ENCODE measurements at places on chromosomes 13 and 19.

DNA sequence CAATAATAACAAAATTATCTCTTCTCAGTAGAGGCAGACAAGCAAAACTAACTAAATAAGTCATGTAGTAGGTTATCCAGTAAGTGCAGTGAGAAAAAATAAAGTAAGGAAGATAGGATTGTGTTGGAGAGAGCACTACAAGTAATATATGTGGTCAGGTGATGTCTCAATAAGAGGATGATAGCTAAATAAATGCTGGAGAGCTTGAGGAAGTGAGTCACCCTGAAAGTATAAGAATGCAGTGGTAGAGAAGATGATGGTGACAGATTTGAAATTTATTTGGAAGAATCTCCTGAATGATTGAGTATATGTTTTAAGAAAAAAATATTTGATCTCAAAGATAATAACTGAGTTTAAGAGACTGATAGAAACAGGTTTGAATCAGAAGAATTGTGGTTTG, 152.2 kb upstream of the PRR20A start:
- DNase-seq = no peak

GRCh38 chr19:2618611-2619010, 83.9 kb downstream of the GNG7 start:
- peak; percentile 72 for DNase-seq

- no peak for DNase-seq
Measured at GRCh38 chr13:103101901-103102300, 35.7 kb upstream of the SLC10A2 start.

GRCh38 chr13:50993371-50993770, 83.8 kb downstream of the RNASEH2B start:
- no peak for DNase-seq

DNA sequence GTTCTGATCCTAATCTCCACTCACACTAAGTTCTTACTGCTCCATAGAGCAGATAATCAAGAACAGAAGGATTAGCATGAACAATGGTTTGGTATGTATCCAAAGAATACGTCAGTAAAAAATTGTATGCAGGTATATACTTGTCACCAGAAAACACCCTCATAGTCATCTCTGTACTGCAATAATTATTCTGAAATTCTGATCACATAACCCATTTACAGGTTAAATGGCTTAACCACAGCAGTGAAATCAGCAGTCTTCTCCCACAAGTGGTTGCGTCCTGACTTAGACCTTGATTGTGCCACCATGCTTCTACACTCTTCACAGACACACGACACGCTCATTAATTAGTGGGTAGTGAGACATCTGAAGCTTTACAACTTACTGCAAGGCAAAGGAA, 50.9 kb downstream of the LNX2 start:
- DNase-seq = no peak

DNA sequence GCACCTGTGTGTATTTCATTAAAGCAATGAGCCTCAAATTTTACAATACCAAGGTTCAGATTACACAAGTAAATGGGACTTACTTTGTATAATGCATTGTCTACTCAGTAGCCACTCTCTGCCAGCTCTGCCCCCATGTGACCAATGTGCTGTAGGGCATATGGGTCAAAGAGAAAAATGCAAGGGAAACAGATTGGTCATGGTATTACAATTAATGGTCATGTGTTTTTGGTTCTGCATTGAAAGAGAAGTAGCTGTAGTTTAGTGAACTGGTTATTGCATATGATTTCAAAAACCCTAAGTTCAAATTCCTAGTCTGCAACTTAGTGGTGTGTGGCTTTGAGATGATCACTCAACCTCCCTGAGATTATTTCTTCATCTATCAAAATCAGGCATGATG, 545.4 kb downstream of the SUCLA2 start:
- no peak for DNase-seq

DNA sequence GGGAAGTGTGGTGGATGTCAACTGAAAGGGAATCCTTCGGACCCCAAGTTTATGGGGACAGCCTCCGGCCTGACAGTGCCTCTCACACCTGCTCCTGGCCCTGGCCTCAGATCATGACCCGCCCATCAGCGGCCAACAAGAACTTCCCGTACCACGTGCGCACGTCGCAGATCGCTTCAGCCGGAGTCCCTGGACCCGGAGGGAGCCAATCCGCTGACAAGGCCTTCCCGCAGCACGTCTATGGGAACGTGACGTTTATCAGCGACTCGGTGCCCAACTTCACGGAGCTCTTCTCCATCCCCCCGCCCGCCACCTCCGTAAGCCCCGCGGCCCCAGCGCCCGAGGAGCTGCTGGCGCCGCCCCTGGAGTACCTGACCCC, 2.0 kb upstream of the MEGF8 start:
- DNase-seq = no peak

- no peak for DNase-seq
Measured at GRCh38 chr13:28575200-28575599, 80.3 kb upstream of the FLT1 start.

DNA sequence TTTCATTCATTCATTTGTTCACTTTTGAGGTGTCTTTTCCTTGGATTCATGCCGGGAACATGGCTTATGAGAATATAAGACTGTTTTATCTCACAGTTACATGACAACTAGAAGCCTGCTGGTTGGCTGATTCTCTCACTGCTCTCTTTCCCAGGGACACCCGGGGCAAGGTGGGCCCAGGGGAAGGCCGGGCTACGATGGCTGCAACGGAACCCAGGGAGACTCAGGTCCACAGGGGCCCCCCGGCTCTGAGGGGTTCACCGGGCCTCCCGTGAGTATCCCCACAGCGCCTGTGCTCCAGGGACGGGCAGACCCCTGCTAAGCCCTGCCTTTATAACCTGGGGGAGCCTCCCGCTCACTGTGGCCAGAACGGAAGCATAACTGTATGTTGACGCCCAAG, 121.2 kb downstream of the COL4A2 start:
- DNase-seq = no peak

GRCh38 chr13:73261739-73262216, 203.0 kb downstream of the KLF5 start:
- DNase-seq = no peak

DNA sequence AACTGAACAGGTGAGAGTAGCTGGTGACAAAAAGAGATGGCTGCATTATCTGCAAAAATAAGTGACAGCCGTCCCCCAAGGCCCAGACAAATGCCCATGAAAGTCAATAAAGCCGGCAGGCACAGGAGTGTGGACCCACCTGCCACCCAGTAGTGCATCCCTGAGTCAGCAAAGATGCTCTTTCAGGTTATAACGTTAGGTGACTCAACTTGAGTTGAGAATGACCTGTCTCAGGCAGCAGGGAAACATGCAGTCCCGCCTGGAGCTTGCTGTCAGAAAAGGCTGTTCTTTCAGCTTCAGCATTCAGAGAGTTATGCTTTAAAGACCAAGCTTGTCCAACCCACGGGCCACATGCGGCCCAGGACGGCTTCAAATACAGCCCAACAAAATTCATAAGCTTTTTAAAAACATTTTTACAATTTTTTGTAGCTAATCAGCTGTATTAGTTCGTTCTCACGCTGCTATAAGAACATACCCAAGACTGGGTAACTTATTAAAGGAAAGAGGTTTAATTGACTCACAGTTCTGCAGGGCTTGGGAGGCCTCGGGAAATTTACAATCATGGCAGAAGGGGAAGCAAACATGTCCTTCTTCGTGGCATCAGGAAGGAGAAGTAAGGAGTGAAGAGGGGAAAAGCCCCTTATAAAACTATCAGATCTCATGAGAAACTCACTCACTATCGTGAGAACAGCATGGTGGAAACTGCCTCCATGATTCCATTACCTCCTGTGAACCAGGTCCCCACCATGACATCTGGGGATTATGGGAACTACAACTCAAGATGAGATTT, 110.4 kb downstream of the RAB20 start:
- DNase-seq = no peak

- no peak for DNase-seq
Measured at GRCh38 chr13:80989241-80989640, 648.3 kb upstream of the SPRY2 start.

GRCh38 chr13:24894972-24895300, 131.0 kb downstream of the RNF17 start:
- DNase-seq = no peak

- peak; percentile 9 for DNase-seq
Measured at GRCh38 chr19:3285647-3286176, 61.3 kb downstream of the CELF5 start.

- DNase-seq = no peak
Measured at GRCh38 chr13:102040812-102041211, 361.0 kb downstream of the FGF14 start.

GRCh38 chr19:8866344-8866743, 34.2 kb downstream of the MBD3L1 start:
- DNase-seq = no peak

DNA sequence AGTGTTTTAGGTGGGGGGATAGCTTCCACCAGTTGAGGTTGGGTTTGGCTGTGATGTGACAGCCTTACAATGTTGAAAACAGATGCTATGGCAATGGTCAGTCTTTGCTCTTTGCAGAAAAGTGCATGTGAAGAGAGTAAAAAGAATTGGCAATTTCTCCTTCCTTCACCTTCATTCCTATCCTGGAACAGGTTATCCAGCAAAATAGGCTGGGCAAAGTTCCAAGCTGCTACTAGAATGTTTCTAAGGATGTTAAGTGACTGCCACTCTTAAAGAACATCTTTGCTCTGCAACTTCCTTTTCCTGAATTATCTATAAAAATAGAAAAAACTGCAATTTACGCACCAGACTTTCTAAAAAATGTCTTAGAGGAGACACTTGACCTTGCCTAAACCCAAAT, 50.1 kb upstream of the MYCBP2 start:
- DNase-seq = no peak

DNA sequence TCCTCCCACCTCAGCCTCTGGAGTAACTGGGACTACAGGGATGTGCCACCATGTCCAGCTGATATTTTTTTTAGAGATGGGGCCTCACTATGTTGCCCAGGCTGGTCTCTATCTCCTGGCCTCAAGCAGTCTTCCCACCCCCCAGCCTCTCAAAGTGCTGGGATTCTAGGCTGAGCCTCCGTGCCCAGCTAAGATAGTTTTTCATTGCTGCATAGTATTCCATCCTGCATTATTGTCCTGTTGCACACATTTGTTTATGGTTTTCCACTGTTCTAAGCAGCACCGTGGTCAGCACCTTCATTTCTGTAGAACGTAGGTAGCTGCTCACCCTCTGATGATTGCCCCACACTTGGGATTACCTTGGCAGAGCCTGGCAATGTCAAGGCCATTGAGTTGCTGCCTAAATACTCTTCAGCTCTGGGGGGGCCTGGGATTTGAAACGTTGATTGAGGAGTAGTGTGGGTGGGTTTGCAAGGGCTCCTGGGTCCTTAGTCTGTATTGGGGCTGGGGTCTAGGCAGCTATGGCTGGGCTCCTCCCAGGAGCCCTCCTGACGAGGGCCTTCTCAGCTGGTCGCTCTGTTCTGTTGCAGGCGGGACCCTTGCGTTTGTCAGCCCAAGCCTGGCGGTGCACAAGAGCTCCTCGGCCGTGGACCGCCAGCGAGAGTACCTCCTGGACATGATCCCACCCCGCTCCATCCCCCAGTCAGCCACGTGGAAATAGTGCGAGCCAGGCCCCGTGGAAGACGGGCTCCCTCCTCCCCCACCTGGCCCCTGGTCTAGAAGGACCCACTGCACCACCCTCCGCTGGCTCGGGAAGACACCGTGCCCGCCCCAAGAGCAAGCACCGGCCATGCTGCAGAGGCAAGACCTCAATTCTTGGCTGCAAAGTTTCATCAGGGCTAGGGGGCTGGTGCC, 10.3 kb downstream of the TSSK6 start:
- no peak for DNase-seq

GRCh38 chr19:50590191-50590590, 22.0 kb upstream of the LRRC4B start:
- no peak for DNase-seq

- DNase-seq = no peak
Measured at GRCh38 chr13:92460479-92460878, 766.1 kb upstream of the GPC6 start.

- DNase-seq = no peak
Measured at GRCh38 chr19:17214508-17215126, 540 bp upstream of the USE1 start.

- DNase-seq = no peak
Measured at GRCh38 chr19:50492303-50493052, 15.8 kb upstream of the GARIN5A start.

DNA sequence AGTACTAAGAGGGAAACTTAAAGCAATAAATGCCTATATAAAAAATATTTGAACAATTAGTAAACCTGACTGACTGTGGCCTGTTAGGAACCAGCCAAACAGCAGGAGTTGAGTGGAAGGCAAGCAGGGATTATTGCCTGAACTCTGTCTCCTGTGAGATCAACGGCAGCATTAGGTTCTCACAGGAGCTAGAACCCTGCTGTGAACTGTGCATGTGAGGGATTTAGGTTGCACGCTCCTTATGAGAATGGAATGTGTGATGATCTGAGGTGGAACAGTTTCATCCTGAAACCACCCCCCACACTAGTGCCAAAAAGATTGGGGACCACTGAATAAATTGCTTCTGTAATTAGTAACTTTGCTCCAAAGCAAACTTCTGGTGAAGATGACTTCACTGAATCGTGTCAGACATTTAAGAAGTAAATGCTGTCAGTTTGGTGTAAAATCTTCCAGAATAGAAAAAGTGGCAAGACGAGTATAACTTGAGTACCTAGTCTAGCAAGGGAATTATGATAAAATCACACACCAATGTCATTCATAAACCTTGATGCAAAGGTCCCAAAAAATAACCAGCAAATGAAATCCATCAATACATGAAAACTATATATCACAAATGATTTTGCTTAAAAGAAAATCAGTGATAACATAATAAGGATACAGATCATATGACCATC, 53.8 kb downstream of the SLC6A16 start:
- DNase-seq = no peak

- no peak for DNase-seq
Measured at GRCh38 chr13:63311587-63311986, 1895.9 kb upstream of the PCDH20 start.

- DNase-seq = no peak
Measured at GRCh38 chr19:51125421-51126075, 842 bp downstream of the SIGLEC9 start.

- DNase-seq = no peak
Measured at GRCh38 chr19:53657778-53658177, 26.0 kb downstream of the DPRX start.

- DNase-seq = no peak
Measured at GRCh38 chr19:6161271-6161850, 25.9 kb downstream of the ACSBG2 start.

- no peak for DNase-seq
Measured at GRCh38 chr13:96091164-96092117, 1.5 kb downstream of the HS6ST3 start.

- peak; percentile 47 for DNase-seq
Measured at GRCh38 chr13:110713981-110714796, 689 bp downstream of the ING1 start.

- DNase-seq = no peak
Measured at GRCh38 chr13:84946192-84946591, 853.0 kb downstream of the SLITRK6 start.

GRCh38 chr19:47726467-47726866, 13.2 kb downstream of the EHD2 start:
- DNase-seq = no peak
